ENCODE measurements at places on chromosomes 13 and 19. TPM values are rescaled to one million over a fixed set of nuclear protein-coding genes. Genes with fewer than 3 reads are reported as not detected.

DNA sequence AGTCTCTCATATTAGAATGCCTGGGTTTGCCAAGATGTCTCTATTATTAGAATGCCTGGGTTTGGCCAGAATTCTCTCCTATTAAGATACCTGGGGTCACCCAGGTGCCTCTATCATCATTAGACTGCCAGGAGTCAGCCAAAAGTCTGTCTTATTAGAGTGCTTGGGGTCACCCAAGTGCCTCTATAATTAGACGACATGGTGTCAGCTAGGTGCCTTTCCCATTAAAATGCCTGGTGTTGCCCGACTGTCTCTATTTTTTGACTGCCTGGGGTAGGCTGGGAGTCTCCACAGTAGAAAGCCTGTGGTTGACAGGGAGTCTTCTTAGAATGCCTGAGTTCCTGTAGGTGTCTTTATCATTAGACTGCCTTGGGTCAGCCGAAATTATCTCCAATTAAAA is 1536.6 kb downstream of the UQCRFS1 start:
- DNase-seq: no peak

DNA sequence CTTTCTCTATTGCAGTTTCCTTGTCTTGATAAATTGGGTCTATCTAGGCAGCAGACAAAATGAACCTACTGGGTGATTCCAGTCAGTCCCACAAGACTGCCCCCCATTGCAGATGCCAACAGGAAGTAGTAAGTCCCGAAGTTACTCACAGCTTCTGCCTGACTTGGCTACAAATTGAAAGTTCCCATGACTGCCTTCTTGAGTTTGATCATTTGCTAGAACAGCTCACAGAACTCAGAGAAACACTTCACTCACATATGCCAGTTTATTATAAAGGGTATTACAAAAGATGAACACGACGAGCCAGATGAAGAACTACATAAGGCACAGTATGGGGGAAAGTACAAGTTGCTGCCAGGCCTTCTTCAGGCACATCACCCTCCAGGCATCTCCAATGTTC is 50.0 kb downstream of the TEX26 start:
- DNase-seq: no peak

- DNase-seq: no peak
These were observed 60.3 kb downstream of the OLFM4 start for GRCh38 chr13:53088871-53089270.

GRCh38 chr19:27955485-27956480 is 1257.2 kb downstream of the UQCRFS1 start:
- DNase-seq: no peak

DNA sequence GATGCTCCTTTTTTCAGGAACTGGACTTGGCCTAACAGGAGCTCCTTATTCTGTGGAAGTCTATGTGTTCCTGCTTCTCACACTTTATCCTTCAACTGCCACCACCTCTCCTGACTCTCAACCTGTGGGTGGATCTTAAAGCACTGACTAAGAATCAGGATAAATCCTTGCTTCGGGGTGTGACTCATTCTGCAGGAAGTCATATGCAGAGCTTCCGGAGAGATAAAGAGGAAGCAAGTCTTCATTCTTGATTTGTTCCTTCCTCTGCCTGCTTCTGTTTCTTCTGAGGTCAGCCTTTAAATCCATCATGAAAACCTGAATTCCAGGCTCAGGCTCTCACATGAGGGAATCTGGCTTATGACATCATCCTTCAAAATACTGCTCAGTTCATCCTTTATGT is 137.1 kb upstream of the ATXN8OS start:
- no peak for DNase-seq

- no peak for DNase-seq
These were observed 175.4 kb downstream of the DLEU7 start for GRCh38 chr13:50668049-50668448.

DNA sequence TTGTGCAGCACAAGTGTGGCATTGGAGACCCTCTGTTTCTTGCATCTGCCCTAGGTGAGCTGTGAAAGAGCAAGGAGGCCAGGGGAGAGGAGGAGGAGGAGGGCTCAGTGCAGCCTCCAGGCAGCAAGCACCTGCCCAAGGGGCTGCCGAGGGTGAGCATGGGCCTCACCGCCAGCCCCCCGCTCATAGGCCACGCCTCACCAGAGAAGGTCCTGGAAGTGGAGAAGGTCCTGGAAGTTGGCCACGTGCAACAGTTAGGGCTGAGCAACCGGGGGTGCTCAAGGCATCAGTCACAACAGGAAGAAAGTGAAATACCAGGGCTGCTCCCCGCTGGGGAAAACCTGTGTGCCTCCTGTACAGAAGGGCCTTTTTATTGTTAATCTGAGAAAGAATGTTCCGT is 168.9 kb downstream of the TEX29 start:
- DNase-seq: no peak

GRCh38 chr13:99947666-99948065 is 23.9 kb downstream of the ZIC5 start:
- no peak for DNase-seq

- DNase-seq: no peak
These were observed 60.5 kb downstream of the GADD45B start for GRCh38 chr19:2536461-2536860.

- DNase-seq: no peak
These were observed 30.9 kb downstream of the MZT1 start for GRCh38 chr13:72696579-72696978.

DNA sequence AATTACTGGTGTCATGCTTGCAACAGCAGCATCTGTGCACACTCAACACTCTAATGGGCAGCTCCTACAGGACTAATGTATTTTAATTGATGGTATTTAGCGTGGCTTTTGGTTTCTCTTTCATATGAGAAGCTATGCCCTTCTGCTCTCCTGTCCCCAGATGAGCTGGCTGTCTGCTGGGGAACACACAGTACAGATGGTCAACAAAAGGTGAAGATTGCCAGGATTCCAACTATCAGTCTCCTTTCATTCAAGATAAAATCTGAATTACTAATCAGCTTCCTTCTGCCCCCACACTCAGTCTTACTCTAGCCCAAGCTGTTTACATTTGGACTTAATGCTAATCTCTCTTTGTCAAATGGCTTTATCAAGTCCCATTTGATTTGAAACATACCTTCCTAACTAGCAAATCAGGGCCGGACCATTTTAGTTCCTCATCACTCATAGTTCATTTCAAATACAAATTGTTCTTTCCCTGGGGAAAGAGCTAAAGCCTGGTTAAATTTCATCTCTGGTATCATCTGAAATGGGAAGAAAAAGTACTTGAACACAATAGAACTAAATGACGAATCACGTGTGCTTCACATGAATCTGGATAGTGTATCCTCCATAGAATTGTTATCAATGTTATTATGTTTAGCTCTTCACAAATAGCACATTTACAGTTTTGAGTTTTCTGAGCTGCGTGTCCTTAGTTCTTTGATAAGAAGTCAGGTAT is 988.0 kb downstream of the PCDH17 start:
- no peak for DNase-seq

DNA sequence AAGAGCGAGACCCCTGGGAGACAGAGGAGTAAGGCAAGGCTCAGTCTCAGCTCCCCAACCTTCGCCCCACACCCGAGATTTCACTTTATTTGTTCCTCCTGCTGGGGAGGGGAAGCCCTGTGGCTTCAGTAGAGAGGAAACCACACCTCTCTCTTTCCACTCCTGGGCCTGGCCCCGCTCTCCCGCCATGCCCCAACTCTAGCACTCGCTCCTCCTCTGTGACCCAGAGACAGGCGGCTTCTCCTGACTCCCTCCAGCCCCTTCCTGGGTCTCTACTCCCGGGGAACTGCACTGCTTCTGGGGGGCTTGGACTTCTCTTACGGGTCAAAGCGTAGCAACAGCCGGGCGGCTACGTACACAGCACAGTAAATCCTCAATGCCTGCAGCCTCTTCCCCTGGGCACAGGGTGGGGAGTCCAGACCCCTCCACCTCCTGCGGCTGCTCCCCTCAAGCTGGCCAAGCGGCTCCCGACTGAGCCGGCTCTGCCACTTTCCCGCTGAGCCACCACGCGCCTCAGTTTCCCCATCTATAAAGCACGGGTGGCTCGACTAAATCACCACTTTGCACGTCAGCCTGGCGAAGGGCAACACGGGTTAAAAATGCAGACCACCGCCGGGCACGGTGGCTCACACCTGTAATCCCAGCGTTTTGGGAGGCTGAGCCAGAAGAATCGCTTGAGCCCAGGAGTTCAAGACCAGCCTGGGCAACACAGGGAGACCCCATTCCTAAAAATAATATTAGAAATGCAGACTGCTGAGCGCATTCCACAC is 1.4 kb downstream of the RNF126 start:
- DNase-seq: no peak

DNA sequence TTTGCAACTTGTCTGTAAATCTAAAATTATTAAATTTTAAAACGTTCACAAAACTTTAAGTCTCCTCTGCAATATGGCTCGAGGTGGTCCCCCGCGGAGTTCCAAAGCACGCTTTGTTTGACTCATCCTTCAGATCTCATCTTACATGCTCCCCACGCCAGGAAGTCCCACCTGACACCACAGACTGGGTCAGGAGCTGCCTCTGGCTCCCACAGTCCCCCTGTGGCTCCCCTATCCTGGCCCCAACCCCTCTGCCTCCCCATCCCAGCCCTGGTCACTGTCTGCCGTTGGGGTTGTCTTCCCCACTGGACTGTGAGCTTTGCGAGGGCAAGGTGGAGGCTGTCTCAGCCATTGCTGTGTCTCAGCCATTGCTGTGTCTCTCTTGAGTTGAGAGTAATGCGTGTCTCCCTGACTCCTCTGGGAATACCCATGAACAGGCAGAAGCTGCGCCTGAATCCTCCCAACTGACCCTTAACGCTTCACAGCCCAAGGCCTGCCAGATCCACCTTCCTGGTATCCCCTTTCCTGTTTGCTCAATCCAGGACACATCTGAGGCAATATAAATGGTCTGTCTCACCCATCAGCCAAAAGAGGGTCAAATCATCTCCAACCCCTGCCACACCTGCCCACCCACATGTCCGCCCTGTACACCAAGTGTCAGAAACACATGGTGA is 15.9 kb downstream of the DYRK1B start:
- no peak for DNase-seq

GRCh38 chr19:12947702-12948611 is 2.3 kb downstream of the RAD23A start:
- DNase-seq: no peak

DNA sequence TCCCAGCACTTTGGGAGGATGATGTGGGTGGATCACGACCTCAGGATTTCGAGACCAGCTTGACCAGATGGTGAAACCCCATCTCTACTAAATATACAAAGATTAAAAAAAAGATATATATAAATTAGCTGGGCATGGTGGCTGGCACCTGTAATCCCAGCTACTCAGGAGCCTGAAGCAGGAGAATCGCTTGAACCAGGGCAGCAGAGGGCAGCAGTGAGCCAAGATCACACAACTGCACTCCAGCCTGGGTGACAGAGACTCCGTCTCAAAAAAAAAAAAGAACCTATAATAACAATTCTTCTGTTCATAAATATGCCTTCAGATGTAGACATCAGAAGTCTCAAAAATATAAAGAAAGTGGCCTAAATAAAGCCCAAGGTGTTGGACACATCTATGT is 7.6 kb downstream of the ZNF737 start:
- no peak for DNase-seq

GRCh38 chr13:99895444-99896368 is 75.9 kb downstream of the ZIC5 start:
- no peak for DNase-seq

GRIN3B gene
- 0.22 TPM for polyA plus RNA-seq

VSTM2B gene
- 0.17 TPM for polyA plus RNA-seq

MAP2K7 gene
- 27.2 TPM for polyA plus RNA-seq

NRTN gene
- 0.53 TPM for polyA plus RNA-seq

IGFLR1 gene
- polyA plus RNA-seq: 6.2 TPM

GADD45B gene
- polyA plus RNA-seq: 8.3 TPM

GDF15 gene
- polyA plus RNA-seq: 0.41 TPM

C19orf67 gene
- polyA plus RNA-seq: not detected

CNN2 gene
- polyA plus RNA-seq: 58.2 TPM

SLC10A2 gene
- not detected for polyA plus RNA-seq

Data from hindlimb muscle (tissue), 1 donor.